Activated CD4-positive, alpha-beta memory T cell treated with anti-CD3 and anti-CD28 coated beads for 36 hours (primary cell): ENCODE measurements at places on chromosomes 11 and 22. TPM values are rescaled to one million over a fixed set of nuclear protein-coding genes. Genes with fewer than 3 reads are reported as not detected.

- no peak for DNase-seq
Measured at GRCh38 chr11:60771879-60772525, 13.1 kb upstream of the MS4A10 start.

The CTTN gene
- total RNA-seq = 52.6 TPM

The KDM4E gene
- total RNA-seq = not detected

GRCh38 chr11:111720801-111721494, 45.2 kb downstream of the PPP2R1B start:
- DNase-seq = no peak

DNA sequence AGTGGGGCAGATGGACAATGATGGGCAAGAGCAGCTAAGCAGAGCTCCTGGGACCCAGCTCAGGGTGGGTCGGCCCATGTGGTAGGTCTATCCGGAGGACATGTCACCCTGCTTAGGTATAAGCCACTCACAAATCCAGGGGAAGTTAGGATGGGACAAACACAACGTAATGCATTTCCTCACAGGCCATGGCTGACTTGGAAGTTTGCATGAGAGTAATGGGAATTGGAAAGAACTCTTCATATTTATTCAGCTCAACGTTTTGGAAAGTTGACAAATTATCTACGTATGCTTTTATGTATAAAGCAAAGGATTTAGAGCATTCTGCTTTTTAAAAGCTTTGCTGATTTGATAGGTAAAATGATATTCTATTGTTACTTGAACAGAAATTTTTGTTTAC, 74.9 kb downstream of the SMCO4 start:
- no peak for DNase-seq

GRCh38 chr11:19777377-19778102, 64.9 kb downstream of the NAV2 start:
- DNase-seq = peak; percentile 31

The PNPLA2 gene
- 35.0 TPM for total RNA-seq
